Activated T-helper 17 cell treated with anti-CD3 and anti-CD28 coated beads, Interleukin-2, amount 50 U/mL, for 72 hours (primary cell): ENCODE measurements at places on chromosomes 2 and 18.

GRCh38 chr2:152319822-152320570, 15.0 kb upstream of the FMNL2 start:
- no peak for ATAC-seq

- ATAC-seq: no peak
Observed at GRCh38 chr2:12720278-12720620, 3.5 kb downstream of the TRIB2 start.

GRCh38 chr2:149160195-149160594, 121.7 kb downstream of the LYPD6B start:
- ATAC-seq: no peak

GRCh38 chr18:34604591-34604990, 105.5 kb upstream of the DTNA start:
- ATAC-seq: no peak

GRCh38 chr2:222701721-222702131, 30.3 kb downstream of the MOGAT1 start:
- ATAC-seq: peak; percentile 64

DNA sequence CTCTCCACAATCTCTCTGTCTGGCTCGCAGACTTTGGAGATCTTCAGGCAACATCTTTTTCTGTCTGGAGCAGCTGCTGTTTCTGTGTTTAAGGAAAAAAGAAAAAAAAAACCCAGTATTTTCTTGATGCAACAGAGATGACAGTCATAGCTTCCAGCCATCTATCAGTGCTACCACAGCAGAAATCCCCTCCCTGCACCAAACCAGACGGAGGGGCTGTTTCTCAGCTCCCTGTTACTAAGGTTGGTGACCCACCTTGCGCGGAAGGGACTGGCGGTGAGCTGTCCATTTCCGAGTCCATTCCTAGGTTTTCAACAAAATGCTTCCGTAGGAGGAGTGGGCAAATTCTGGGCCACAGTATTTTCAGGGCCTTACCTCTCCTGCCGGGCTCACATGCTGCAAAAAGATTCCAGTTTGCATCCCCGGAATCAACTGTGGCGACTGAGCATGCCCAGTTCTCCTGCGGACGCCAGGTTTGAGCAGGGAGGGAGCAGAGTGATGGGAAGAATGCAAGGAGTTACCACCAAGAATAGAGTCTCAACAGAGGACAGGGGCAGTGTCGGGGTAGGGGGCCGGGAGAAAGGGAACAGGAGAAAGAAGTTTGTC, 1.2 kb downstream of the SLC4A10 start:
- peak; percentile 51 for ATAC-seq

DNA sequence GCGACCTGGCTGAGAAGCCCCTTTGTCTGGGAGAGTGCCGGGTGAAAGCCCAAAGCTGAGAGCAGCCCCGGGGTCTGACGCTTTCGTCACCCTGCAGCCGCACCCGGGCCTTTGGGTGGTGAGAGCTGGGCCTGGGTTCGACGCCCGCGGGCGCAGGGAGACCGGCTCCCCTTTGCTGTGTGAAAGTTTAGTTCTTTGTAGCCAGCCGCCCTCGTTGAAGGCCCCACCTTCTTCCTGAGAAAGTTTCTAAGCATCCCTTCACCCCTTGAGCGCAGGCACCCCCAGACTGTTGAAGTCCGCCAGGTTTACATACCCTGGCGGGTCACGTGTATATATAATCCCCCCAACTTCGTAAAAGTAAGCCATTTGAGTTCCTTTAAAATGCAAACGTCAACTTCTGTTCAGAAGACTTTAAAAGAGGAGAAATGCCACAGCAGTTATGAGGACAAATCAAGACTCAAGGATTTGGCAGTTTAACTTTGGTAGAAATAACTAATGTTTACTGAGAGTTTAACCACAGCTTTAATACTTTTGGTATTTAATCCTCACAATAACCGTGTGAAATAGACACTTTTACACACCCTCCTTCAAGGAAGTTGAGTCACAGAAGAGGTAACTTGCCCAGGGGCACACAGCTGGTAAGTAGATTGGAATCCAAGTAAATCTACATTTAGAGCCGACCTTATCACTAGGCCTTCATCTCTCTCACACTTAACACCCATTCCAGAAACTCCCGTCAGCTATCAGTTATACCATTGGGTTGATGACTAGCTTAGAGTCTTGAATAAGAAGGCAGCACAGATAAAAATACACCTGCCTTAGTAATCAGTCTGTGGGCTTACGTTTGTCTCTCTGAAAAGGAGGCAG, 1.1 kb upstream of the MBOAT2 start:
- no peak for ATAC-seq

GRCh38 chr2:60025496-60025895, 528.0 kb downstream of the BCL11A start:
- ATAC-seq: no peak

DNA sequence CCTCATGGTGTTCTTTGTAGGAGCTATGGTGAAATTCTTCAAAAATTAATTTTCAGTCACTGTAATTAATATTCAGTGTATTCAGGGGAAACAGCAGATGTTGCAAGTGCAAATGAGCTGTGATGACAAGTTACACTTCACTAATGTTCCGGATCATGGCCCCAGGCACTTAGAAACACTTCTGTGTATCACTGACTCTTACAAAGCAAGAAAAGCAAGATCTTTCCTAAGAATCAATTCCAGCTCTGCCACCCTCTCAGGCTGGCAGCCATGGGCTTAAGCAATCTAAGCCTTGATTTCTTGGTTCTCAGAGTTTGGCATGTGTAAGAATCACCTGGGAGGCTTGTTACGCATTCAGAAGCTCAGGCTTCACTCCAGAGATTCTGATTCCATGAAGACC, 78.0 kb downstream of the MARCHF4 start:
- no peak for ATAC-seq

DNA sequence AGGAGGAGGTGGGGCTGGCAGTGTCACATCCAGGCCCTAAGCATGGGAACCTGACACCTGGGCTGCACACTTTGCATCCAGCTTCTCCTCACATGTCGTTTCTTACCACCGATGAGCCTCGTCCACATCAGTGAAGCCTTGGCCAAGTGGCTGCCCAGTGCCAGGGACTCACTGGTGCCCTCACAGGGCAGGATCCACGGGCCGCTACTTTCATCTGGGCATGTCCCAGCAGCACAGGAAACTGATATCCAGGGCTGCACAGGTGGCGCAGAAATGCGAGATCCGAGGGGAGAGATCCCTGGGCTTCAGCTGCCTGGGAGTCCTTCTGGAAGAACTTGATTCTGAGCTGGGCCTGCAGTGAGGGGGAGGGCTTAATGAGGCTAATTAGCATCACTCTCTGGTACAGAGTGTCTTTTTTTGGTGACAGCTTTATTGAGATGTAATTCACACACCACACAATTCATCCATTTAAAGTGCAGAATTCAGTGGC, 291.6 kb upstream of the HDAC4 start:
- no peak for ATAC-seq

DNA sequence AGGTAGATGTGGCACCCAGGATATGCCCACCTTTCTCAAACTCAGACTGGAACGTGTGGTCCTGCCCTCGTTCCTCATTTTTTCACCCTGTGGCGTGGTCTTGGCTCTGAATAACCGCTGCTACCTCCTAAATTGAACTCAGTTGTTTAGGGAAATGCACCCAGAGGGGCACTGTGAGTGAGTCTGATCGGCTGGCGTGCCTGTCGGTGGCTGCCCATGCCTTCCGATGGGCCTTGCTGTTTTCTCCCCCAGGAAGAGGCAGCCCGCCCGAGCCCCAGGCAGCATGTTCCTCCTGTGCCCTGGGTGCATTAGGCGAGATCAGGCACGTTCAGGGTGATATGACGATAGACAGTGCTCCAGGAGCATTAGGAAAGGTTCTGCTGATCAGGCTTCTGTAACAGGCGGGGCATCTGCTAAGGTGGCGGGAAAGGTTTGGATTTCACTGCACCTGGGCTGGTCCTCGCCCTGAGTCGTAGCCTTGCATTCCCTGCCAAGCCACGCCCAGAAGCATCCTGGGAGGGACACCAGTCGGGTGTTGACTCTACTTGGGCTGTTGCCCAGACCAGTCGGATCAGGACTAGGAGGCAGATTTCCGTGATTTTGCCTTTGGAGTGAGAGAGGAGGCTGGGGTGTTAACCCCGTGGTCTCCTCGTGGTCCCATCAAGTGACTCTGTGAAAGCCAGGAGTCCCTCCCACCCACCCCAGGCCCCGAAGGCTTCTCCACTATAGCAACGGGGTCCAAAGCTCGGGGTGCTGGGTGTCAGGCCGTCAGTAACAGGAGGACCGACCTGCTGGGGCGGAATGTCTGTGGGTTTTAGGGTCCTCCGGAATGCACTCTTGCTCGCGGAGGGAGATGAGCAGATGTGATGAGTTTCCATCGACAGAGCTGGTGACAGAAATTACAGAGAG, 75.1 kb downstream of the SH3BP4 start:
- no peak for ATAC-seq

DNA sequence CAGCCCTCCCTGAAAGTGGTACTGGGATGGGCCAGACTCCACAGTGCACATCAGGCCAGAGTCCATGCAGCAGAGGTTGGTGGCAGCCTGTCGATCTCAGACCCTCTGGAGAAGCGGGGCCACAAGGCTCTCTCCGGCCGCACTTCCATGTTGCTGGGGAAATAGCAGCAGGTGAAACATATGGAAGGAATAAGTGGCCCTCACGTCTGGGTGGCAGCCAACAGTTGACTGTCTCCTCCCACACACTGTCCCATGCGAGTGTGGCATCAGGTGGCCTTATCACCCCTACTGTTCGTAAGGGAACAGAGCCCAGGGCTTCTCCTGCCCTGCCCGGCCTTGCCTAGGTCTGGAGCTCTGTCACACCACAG, 58.1 kb upstream of the FOSL2 start:
- ATAC-seq: no peak

GRCh38 chr18:45007531-45007930, 326.8 kb downstream of the SETBP1 start:
- no peak for ATAC-seq

GRCh38 chr2:197516393-197516761, 511 bp downstream of the MOB4 start:
- ATAC-seq: peak; percentile 11

DNA sequence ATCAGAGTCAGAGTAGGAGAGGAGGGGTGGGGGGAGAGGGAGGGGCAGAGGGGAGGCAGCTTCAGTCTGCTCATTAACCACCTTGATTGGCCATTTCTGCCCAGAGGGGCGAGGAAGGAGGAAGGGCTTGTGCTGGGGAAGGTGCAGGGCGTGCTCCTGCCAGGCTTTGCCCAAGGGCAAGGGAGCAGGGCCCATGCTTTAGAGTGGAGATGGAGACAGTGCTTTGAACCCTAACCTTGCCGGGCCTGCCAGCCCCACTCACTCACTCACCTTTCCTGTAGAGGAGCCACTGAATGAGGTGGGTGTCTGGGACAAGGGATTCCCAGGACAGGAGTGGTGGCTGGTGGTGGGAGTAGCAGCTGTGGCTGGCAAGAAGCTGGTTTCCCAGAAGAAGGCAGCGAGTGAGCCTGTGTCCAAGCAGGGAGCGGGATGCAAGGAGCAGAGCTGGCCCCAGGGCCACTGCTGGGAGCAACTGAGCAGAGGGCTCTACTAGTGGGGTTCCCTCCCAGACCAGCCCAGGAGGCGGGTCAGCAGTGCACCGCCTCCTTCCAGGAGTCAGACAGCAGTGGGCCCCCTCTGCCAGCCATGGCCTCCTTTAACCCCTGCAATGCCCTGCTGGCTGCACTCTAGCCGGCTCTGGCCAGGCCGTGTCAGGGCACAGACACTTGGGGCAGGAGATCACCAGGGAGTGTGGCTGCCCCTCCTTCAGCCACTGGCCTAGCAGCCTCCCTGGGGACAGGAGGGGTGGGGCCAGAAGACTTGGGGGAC, 3.6 kb upstream of the RUFY4 start:
- no peak for ATAC-seq

DNA sequence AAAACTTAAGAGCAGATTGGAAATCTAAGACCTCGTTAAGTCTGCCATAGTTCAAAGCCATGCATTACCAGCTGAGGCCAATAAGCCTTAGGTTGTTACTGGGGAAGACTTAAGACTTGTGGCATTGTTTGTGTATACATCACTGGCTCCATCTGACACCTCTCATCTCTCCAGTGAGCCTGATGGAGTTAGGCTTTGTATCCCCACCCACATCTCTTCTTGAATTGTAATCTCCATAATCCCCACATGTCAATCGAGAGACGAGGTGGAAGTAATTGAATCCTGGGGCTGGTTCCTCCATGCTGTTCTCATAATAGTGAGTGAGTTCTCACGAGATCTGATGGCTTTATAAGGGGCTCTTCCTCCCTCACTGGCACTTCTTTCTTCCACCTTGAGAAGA, 404.6 kb downstream of the ARHGAP15 start:
- no peak for ATAC-seq

GRCh38 chr18:22311301-22311700, 106.4 kb downstream of the CTAGE1 start:
- ATAC-seq: no peak

GRCh38 chr18:3468833-3469232, 18.9 kb downstream of the TGIF1 start:
- ATAC-seq: no peak

GRCh38 chr2:224259831-224260230, 142.1 kb downstream of the FAM124B start:
- ATAC-seq: no peak

- no peak for ATAC-seq
Observed at GRCh38 chr2:38109732-38110181, 33.8 kb upstream of the CYP1B1 start.

DNA sequence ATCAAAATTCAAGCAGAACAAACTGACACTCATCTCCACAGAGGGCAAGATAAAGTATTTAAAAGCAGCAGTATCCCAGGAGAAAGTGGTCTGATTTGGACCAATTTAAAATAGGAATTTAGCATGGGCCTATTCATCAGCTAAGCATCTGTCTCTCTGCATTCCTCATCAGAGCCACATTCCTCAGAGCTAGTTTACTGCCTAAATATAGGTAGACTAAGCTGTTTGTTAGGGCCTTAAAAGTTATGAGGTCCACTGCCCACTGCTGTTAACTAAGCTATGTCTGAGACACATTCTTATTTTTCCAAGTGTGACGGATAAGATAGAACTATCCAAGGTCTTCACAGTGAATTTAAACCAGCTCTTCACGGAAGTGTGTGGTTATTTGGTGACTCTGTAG, 17.6 kb downstream of the NEB start:
- no peak for ATAC-seq

DNA sequence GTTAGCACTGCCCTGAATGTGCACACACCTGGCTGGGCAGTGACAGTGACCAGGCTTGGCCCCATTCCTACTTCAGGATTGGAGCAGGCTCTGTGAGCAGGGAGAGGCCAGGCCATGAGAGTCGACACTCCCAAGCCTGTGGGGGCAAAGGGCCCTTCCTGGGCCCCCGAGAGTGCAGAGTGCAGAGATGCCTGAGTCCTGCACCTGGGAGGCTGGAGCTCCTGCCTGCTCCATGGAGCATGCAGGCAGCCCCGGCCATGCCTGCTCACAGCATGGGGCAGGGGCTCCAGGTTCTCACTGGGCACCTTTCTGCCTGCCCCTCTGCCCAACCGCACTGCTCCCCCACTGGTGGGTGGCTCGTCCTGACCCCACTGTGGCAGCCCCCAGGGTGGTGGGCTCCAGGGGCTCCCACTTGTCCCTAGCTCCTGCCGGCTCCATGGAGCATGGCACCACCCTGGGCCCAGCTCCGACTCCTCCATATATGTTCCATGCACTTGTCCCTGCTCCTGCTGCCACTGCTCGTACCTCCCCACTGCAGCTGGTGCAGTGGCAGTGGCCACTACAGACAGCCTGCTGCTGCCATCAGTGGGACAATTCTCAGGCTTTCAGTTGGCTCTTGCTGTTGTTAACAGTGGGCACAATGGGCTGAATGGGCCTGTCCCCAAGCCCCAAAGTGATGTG, 282.0 kb downstream of the RPRM start:
- no peak for ATAC-seq

- no peak for ATAC-seq
Observed at GRCh38 chr2:240056678-240057077, 3.4 kb upstream of the OR6B3 start.
